ENCODE measurements at places on chromosomes 12 and 14.

DNA sequence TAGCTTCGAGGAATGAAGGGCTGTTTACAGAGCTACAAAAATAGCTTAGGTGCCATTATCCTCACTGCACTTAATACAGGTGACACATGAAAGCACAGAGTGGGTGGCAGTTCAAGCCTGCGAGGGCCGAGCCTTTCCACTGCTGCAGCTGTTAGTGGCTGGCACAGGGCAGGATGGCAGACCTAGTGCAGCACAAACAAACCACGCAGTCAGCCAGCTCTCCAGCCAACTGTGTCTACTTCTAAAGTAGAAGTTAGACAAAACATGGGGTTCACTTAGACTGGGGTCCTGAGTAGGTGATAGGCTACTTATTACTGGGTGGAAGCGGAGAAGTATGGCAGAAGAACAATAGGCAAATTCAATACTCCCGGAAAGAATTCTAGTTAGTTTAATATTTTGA is 95.4 kb downstream of the DUSP16 start:
- DNase-seq: no peak

DNA sequence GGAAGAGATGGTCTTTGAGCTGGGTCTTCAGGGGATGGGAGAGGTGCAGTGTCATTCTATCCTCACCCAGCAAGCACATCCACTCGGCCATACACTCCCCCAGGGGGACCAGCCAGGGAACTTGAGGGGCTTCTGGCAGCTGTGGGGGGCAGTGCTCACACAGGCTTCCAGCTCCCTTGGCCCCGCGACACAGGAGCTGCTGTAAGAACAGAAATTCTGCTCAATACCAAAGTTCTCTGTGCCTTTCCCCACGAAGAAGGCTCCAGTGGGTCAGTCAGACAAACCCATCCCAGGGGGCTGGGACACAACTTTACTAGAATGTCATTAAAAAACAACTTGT is 289.1 kb upstream of the RTL1 start:
- DNase-seq: no peak

DNA sequence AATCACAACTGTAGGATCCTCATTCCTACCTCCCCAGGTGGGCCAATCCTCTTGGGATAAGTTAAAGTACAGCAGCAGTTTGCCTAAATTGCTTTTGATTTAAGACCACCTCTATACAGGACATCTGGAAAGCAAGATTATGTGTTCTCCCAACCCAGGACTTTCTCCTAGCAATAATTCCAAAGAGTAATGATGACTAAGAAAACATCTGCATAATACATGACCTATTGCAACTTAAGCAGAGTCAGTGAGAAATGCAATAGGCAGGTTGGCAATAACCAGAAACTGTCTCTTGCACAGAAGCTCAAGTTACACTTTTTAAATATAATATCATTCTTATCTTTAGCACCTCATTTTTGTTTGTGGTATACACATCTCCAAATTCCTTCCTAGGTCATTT is 275.4 kb downstream of the TRHDE start:
- DNase-seq: no peak

- no peak for DNase-seq
These were observed 88.8 kb downstream of the SINHCAF start for GRCh38 chr12:31236998-31237637.

DNA sequence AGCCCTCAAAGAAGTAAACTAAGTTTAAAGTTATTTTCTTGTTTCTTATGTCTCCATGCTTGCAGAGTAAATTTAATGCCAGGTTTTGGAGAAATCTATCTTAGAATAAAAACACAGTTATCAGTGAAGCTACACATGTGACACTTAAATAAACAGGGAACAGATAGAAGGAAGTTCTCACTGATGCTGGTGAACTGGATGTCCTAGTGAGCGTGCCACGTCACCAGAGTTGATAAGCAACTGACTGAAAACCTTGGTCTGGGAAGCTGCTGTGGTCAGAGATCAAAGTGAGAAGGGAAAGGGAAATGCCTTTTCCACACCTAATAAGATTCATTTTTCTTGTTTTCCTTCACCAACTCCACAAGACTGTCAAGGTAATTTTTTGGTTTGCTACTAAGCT is 74.8 kb upstream of the PCED1B start:
- no peak for DNase-seq

- no peak for DNase-seq
These were observed 28.9 kb downstream of the SLC25A21 start for GRCh38 chr14:37143475-37143874.

DNA sequence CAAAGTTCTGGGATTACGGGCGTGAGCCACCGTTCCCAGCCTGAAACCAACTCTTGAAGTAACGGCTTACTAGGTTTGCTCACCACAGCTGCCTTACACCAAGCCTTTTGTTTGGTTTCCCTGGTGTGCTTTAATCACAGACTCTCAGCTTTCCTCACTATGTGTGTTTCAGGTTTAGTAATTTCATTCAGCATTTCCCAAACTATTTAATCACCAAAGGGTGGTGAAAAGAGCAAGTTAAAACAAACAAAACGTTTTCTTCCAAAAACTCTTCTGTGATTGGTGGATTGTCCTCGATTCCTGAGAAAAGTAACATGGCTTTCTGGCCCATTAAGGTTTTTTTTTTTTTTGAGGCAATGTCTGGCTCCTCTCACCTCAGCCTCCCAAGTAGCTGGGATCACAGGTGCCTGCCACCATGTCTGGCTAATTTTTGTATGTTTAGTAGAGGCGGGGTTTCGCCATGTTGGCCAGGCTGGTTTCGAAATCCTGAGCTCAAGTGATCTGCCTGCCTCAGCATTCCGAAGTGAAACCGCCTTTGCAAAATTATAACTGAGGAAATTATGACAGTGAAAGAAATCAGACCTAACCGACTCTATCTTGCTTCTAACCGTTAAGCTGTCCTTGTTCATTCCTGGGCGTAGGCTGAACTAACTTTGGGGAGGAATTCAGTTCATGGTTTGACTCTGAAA is 1.5 kb upstream of the ZFYVE26 start:
- no peak for DNase-seq

GRCh38 chr12:53050426-53051057 is 677 bp downstream of the TNS2 start:
- no peak for DNase-seq

- DNase-seq: no peak
These were observed 52.1 kb downstream of the STON2 start for GRCh38 chr14:81348061-81348460.

DNA sequence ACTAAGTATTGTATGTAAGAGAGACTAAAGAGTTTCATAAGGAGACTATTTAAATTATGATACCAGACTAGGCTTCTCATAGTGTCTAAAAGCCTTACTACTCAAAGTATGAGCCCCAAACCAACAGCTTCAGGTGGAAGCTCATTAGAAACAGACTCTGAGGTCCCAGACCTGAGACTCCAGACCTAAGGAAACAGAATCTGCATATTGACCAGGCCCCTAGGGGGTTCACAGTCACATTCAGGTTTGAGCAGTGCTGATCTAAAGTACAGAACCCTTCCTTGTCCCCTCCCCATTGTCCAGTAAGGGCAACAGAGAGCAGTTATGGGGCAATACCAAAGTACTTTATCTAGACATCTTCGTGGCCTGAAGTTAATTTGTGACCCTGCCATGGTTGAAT is 87.7 kb downstream of the SSPN start:
- DNase-seq: no peak

GRCh38 chr12:95215949-95216348 is 1.3 kb downstream of the FGD6 start:
- no peak for DNase-seq

Data from epithelial cell of prostate (primary cell).